Neural crest cell (in vitro differentiated cells): ENCODE measurements at places on chromosomes 11 and 22.

- DNase-seq: peak; percentile 28
Observed at GRCh38 chr11:35419184-35419829, at the start of gene SLC1A2. TSS of gene SLC1A2 (minus strand) at chr11:35419558. CDS start at chr11:35418966, 592 bp downstream.

DNA sequence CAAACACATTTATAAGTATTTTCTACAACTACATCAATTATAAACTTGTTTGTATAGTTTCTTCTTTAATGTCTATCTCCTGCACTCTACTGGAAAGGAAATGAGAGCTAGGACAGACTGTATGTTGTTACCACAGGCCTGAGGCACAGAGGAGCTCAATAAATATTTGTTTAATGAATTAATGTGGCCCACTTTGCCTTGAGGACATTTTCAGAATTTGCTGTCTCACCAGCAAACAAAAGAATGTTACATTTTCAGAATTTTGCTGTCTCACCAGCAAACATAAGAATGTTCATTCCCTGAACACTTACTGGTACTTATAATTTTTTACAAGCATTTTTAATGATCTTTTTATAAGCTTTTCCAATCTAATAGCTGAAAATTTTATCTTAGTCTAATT is 41.9 kb upstream of the WNT7B start:
- no peak for DNase-seq

GRCh38 chr11:73330569-73331093 is 22.6 kb downstream of the ARHGEF17 start:
- DNase-seq: no peak

- no peak for DNase-seq
Observed at GRCh38 chr11:120881596-120881995, 142.3 kb upstream of the TBCEL start.

GRCh38 chr11:129427816-129428406 is 52.3 kb downstream of the BARX2 start:
- no peak for DNase-seq
